NCI-H460 (cell line): ENCODE measurements at places on chromosomes 5 and 9. TPM values are rescaled to one million over a fixed set of nuclear protein-coding genes. Genes with fewer than 3 reads are reported as not detected.
A peak's percentile ranks its signal among the peaks of the same experiment; 100 is the strongest.

DELE1 gene
- total RNA-seq: 78.5 and 79.5 TPM in 2 replicates

FUT7 gene
- total RNA-seq: not detected in 2 replicates

PCA3 gene
- total RNA-seq: not detected in 2 replicates

SMIM33 gene
- not detected in 2 replicates for total RNA-seq

PCDHB9 gene
- total RNA-seq: 0.40 and 0.69 TPM in 2 replicates

CDC20B gene
- not detected in 2 replicates for total RNA-seq

GNAQ gene
- 28.6 and 29.2 TPM in 2 replicates for total RNA-seq

C9orf50 gene
- total RNA-seq: 0.20 TPM in 1 of 2 replicates, not detected in the other

NOXA1 gene
- total RNA-seq: 0.92 and 2.0 TPM in 2 replicates

GRCh38 chr5:74424162-74424868 lies 216.2 kb downstream of the ENC1 start:
- no peak for DNase-seq

GRCh38 chr5:150651382-150651781 lies 9.7 kb upstream of the MYOZ3 start:
- DNase-seq: no peak

DNA sequence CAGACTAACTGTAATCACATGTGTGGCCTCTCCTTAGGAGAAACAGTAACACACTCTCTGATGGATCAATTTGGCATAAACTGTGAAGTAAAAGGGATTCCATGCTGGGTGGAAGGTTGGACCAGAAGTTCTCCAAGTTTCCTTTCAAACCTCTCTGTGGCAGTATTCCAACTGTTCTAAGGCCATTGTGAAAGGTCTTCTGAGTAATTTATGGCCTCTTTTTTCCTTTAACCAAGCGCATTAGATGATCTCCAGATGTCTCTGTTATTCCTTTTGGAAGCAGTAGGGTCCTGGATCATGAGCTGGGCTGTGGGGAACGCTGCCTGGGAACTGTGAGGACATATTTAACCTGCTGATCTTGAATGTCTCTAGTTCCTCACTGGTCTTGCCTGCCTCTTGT lies 80.6 kb upstream of the IL6ST start:
- DNase-seq: no peak

- DNase-seq: peak; percentile 73
Measured at GRCh38 chr9:71285191-71285656, 163.8 kb upstream of the TRPM3 start.

DNA sequence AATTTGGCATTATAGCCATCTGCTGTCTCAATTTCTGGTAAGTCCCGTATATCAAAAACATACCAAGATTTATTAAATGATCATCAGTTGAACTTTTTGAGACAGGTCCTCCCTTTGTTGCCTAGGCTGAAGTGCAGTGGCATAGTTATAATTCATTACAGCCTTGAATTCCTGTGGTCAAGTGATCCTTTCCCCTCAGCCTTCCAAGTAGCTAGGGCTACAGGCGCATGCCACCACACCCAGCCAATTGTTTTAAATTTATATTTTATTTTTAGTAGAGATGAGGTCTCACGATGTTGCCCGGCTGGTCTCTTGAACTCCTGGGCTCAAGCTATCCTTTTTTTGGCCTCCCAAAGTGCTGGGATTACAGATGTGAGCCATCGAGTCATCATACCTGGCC lies 418.9 kb downstream of the ARHGEF28 start:
- no peak for DNase-seq

- no peak for DNase-seq
Measured at GRCh38 chr9:87857141-87857947, 25.3 kb upstream of the SPATA31E1 start.

GRCh38 chr9:123250504-123250903 lies 17.9 kb downstream of the STRBP start:
- no peak for DNase-seq

- DNase-seq: no peak
Measured at GRCh38 chr9:78091731-78092130, 60.1 kb upstream of the GNAQ start.

DNA sequence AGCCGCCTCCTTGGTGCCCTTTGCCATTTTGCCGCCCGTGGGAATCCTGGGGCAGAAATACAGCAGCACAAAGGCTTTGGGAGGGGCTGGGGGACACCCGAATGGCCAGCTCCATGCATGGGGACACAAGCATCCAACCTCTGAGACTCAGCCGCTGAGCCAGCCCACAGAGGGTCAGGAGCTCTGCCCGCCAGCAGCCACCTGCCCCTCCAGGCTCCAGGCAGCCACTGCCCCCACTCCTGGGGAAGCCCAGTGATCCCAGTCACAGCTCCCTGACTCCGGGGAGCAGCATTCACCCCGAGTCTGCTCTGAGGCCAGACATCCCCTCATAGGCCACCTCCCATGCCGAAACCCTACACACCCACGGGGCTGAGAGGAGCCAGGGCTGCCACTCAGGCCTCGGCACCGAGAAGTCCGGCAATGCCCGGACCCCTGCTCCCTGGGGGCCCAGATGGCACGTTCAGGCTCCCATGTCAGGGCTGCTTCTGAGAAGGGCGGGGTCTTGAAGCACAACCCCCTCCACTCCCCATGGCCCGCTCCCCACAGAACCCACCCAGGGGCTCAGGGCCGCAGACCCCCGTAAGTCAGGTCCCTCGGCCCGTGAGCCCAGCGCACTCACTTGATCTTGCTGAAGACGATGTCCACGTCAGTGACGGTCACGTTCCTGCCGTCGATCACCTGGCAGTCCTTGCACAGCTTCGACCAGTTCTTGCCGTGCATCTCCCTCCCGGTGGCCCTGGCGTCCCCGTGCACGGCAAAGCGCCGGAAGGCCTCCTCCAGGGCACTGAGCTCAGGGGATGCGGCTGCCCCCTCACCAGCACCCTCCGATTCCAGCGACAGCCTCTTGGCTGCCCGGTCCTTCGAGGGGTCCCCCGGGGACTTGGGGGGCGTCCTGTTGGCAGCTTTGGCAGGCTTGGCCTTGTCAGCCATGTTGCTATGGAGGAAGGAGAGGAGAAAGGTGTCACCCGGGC lies 15.7 kb downstream of the TPPP start:
- DNase-seq: no peak

- no peak for DNase-seq
Measured at GRCh38 chr5:132640613-132641012, 17.4 kb upstream of the IL13 start.

DNA sequence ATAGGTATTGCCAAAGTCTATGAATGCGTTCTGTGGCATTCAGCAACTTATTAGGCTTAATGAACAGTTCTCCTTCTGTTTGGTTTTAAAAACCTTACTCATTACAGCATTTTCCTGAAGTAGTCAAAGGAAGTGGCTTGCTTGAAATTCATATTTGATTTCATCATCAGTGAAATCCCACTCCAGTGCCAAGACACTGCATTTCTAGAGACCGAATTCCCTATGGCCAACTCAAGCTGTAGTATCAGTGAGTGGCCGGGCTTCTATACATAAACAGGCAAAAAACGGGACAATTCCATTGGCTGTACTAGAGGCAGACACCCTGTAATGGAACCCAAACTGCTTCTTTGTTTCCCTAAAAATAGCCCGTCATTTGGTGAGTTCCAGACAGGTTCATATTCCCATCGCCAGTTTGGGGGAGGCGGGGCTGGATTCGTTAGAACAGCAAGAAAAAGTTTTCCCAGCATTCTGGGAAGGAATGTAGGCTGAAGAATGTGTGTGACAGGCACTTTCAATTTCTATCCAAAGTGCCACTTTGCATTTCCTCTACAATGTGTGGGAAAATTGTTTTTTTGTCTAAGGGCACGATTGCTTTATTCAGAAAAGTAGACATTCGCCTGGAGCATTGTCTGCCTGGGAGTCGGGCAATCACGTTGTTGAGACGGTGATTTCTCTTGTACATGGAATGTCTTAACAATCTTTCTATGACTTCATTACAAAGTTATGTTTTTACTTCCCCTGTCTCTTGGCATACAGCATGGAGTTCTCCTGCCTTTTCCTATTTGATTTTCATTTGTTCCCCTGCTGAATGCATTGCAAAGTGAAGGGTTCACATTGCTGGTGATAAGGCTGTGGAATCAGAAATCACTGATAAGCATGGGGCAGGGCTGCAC lies 141.8 kb upstream of the MAST4 start:
- no peak for DNase-seq

DNA sequence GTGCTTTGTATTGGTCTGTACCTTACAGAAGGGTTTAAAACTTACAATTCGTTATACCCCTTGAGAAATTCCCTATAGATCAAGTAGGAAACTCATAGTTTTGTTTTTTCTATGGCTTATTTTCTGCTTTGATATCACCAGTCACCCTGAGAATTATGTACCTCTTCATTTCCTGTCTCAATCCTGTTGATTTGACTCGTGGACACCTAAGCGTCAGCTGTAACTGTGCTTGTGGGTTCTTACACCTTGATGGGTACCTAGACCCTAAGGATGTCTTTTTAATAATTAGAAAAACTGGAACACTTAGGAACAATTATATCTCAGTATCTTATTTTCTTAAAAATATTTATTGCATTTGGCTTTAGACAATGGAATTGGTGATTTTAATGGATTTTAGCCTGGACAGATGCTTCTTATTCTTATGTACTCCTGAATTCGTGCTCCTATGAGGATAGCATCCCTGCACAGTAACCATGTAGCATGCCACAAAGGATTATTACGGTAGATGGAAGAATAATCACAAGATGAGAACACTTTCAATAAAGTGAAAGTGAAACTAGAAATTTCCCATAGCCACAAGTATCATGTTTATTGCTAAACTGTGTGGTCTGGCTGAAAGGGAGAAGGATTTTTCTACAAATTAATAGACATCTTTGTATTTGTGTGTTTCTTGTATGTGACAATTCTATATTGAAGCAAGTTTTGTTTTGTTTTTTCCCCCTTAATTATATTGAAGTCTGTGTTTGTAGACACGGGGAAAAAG lies 1920.3 kb upstream of the WWC1 start:
- peak; percentile 25 for DNase-seq

DNA sequence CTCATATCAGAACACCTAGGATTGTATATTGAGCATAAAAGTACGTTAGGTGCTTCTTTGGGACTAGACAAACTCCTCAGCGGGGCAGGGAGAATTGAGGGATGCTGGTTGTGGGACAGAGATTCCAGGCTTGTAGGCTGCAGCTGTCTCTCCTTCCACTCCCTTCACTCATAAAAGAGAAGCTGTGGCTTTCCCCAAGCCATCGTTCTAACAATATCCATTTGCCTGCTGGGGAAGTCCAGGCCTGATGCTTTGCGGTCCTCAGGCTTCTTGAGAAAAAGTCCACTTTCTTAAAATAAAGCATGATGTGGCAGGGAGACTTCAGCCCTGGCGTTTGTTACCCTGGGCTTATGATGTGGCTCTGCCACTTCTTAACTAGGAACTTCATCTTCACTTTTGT lies 129.3 kb upstream of the OSMR start:
- DNase-seq: no peak

DNA sequence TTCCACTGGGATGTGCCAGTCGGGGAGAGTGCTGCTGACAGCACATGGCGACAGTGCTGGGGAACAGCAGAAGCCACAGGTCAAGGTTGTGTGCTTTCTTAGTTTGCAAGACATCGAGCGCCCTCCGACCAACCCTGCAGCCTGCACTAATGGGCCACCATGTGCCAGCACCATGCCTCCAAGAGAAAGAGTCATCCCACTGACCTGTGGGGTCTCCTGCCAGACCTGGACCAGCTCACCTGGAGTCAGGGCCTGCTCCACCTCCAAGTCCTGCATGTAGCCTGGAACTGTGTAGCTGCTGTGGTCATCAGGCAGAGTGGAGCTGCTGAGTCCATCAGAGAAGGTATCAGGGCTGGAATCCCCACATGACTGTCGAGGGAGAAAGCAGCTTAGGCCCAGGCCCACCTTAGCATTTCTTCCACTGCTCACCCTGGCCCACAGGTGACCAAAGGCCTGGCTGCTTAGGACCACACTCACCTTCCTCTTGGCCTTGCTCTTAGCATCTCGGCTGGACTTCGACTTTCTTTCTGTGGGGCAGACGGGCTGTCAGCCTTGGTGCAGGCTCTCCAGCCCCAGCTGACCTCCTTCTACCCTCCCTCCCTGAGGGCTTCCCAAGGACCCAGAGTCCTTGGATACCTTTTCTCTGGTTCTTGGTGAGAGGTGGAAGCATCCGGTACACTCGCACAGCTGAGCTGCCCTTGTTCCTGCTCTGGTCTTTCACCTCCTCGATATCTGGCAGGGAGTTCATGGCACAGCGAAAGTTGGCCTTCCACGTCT lies 4.1 kb downstream of the IRF1 start:
- no peak for DNase-seq

- DNase-seq: no peak
Measured at GRCh38 chr5:154485850-154486426, 7.9 kb upstream of the HAND1 start.

- no peak for DNase-seq
Measured at GRCh38 chr5:13503017-13503416, 441.5 kb downstream of the DNAH5 start.

GRCh38 chr5:144202072-144202471 lies 31.4 kb downstream of the KCTD16 start:
- DNase-seq: peak; percentile 69

DNA sequence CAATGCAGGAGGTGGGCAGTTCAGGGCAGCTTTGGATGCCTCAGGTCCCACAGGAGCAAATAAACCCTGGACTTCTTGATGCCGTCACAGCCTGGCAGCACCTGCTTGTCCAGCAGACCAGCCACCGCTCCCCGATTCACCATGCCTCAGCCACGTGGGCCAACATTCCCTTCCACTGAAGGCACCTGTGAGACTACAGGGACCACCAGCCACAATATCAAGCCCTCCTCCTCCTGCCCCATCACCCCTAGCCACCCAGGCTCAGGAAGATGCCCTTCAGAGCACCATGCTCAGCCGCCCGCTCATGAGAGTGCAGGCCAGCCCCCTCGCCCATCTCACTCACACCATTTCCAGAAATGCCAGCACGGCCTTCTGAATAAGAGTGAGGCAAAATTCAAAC lies 234.7 kb downstream of the SYK start:
- DNase-seq: no peak

DNA sequence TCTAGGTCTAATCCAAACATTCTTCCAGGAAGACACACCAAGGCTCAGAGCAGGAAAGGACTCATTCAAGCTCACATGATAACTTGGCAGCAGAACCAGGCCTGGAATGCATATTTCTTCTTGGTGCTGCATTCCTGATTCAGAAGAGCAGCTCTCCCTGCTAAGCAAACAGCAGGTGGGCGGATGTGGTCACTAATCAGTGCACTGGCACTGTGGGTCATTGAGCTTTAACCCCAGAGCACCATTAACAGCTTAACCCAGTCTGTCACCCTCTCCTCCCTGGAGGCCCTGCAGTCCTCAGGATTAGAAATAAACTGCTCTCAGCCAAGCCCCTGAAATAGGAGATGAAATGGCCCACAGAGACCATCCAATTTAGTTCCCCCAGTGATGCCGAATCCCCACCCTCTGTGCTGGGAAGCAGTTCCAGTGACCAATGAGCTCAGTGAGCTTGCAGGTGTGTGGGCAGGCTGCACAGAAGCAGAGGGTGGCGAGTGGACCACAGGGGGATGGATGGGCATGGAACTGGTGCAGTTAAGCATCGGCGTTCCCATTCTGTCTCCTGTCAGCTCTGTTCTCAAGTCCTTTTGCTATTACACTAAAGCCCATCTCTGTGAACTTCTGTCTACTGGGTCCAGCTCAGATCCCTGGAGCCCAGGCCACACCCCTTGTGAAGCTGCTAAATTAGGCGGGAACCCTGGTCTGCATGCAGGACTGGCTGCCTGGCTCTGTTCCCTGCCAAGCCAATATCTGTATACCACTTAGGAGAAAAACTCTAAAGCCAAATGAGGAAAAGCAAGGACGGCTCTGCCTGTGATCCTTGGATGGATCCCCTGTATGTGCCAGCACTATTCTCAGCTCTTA lies 16.6 kb upstream of the MEGF9 start:
- no peak for DNase-seq

GRCh38 chr5:9623661-9624060 lies 6.5 kb downstream of the TAS2R1 start:
- no peak for DNase-seq
